ENCODE measurements at places on chromosomes 7 and 10.

GRCh38 chr7:7521259-7521658 lies 14.4 kb downstream of the COL28A1 start:
- no peak for DNase-seq

GRCh38 chr7:5687936-5688630 lies 93.4 kb downstream of the RNF216 start:
- no peak for DNase-seq

DNA sequence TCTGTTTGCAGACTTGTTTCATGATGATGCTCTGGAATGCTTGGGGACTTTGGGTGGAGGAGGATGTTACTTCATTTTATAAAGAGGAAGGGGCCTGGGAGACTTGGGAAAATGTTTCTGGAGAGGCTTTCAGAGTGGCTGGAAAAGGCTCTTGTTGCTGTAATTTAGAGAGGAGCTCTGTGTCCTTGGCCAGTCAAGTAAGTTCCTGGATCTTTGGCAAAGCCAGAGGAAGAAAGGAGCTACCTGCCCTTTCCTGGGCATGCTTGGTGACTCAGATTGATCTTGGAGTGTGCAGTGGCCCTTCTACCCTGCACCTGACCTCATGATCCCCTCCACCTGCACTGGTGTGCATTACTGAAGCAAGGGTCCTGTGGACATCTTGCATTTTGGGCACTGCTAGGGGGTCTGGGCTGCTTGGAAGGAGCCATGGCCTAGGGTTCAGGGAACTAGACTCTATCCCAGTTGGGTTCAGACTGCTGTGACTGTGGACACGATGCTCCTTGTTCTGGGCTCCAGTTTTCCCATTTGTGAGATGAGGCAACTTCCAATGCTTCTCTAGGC lies 56.1 kb downstream of the ADCYAP1R1 start:
- no peak for DNase-seq

DNA sequence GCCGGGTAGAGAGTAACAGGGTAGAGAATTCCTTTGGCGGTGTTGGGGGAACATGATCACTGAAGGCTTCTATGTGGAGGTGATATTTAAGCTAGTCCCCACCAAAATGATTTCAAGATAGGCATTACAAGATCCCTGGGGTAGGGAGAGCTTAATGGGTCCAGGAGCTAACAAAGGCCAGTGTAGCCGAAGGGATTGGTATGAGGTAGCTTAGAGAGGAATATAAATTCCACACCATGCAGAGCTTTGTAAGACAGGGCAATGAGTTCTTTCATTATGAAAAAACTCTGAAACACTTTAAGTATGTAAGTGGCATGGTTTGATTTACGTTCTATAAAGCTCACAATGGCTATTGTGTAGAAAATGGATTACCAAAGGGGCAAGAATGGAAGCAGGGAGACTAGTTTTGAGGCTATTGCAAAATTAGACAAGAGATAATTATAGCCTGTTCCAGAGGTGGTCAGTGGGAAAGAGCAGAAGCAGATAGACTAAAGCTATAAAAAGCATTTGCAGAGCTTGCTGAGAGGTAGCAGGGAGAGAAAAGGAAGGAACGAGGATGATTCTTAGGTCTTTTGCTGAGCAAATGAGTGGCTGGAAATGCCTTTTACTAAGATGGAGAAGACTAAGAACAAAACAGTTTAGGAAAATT lies 119.7 kb upstream of the SLC25A13 start:
- DNase-seq: no peak

DNA sequence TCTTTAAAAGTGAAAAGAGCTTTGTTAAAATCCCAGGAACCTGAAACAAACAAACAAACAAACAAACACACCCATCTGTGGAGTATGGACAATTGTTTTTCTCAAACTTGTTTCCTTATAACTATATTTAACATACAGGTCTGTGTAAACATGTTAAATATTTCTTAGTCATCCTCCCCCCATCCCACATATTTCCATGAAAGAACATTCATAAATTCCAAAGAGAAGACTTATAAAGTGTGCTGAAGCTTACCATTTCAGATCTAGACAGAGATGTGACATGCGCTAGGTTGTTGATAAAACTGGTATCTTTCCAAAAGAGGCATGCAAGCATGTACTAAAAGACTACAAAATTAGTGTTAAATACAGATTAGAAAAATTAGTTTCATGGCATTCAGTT lies 6.5 kb downstream of the FKBP14 start:
- DNase-seq: no peak

- no peak for DNase-seq
Measured at GRCh38 chr7:19772841-19773760, at the start of gene TMEM196. TSS of gene TMEM196 (minus strand) at chr7:19773617. CDS start at chr7:19772696, 921 bp downstream.

GRCh38 chr10:89074120-89074519 lies 83.5 kb downstream of the FAS start:
- no peak for DNase-seq

DNA sequence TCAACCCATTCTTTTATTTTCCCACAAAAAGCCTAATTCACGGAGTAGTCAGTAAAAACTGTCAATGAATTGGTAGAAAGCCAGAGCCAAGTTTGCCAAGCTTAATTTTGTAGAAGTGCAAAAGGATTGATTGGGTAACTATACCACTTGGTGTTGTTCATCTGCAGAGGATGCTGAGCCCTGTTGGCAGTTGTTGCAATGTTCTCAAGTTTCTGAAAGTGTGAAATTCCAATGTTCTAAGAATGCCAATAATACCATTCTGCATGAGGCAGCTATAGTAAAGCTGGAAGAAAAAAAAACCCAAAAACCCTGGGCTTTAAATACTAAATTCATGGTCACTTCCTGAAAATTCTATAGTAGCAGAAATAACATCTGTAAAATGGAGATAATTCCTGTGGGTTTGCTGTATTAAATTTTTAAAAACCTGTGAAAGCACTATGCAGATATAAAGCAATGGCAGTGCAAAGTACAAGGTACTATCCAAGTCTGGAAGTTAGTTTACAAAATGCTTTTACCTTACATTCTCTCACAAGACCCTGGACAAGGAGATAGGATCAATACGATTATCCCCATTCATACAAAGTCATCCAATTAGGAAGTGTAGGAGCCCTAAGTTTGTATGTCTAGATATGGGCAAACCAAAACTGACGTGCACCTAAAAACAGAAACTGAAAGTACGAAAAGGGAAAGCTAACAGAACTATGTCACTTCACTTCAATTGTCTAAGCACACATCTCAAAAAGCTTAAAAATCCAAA lies 6.0 kb upstream of the PON1 start:
- DNase-seq: peak; percentile 67

DNA sequence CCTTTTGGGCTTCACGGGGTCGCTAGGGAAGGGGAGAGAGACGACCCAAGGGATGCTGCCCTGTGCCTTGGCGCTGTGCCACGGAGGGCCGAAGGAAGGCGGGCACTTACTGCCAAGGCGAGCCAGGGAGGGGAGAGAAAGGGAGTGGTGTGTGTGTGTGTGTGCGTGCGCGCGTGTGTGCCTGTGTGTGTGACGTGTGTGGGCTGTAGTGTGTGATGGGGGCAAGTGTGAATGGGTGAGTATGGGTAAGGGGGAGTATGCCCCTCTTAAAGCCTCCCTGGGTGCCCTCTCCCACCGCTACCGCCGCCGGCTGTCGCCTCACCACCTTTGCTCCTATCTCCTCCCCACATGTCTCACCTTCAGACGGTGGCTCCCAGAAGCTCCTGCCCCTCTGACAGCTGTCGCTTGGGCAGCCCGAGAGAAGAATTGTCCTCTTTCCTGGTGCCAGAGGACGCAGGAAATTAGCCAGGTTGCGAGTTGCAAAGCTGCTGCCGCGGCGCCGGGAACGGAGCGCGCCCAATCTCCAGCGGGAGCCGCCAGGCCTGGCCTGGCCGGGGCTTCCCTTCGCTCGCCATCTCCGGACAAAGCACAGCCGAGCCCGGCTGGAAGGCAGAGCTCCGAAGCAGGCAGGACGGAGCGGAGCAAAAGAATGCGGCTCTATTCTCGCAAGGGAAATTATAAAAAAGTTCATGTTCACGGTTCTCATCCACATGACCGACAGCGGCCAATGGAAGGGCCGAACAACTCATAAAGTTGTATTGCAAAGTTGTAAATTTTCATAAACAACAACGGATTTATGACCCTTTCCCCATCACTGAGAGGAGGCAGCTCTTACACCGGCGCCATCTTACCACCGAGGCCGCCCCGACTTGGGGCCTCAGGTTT lies at the start of gene HOXA3:
TSS of gene HOXA3 (minus strand) at position 653 of the 885 bp plus-strand sequence. CDS start 41,943 bp downstream, outside the sequence.
- DNase-seq: no peak

GRCh38 chr10:104309980-104310978 lies 28.0 kb downstream of the ITPRIP start:
- DNase-seq: no peak

GRCh38 chr10:121627876-121628581 lies 29.8 kb upstream of the FGFR2 start:
- no peak for DNase-seq
